ENCODE measurements at places on chromosomes 6 and 20. TPM values are rescaled to one million over a fixed set of nuclear protein-coding genes. Genes with fewer than 3 reads are reported as not detected.

The MYCT1 gene
- total RNA-seq, result under 0.01 TPM

The NRN1 gene
- under 0.01 TPM for total RNA-seq

The PPP1R18 gene
- total RNA-seq, result 44.4 TPM

GRCh38 chr6:35086282-35086632, 54.9 kb downstream of the TCP11 start:
- DNase-seq, result no peak

- no peak for DNase-seq
These were observed 93.4 kb downstream of the ZMYND8 start for GRCh38 chr20:47263080-47263464.

DNA sequence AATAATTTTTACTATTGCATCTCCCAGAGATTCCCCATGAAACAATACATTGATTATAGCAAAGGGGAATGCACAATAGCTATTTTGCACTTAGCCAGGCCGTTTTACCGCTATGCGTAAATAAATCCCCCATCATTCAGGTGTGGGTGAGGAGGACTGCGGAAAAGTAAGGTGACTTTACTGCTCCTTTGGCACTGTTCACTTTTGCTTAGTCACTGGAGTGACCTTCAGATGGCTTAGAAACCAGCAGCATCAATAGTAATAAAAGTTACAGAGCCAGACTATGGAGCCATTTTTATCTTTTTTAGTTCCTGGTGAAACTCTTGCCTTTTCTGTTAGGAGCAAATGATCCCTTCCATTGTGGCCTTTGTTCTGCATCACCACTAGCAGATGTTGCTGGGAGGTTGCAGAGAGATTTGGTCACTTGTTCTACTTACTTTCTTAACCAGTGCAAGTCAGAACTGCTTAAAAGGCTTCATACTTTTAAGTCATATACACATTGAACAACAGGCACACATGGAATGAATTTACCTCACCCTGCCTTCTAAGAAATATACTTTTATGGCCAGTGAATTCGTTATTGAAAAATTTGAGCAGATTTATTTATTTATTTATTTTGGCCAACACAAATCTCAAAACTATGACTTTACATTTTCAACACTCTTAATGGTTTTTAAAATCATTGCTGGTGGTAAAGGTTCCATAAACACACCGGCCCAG, 12.1 kb upstream of the BTBD3 start:
- no peak for DNase-seq

DNA sequence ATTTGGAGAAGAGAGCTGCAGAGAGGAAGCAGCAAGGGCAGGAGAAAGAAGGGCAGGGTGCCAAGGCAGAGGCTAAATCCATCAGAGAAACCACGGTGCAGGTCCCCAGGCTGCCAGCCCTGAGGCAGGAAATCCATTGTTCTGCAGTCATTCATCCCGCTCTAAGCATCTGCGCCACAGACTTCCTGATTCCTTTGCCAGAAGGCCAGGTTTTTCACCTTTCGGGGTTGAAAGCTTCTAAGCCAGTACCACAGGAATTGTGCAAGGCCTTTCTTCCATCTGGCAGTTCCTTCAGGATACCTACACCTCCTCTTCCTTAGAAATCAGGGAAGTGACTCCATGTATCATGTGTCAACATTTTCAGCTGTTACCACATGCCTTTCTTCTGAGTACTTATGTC, 45.6 kb downstream of the ADGRF5 start:
- DNase-seq, result peak; percentile 99

The SYCP2 gene
- 0.51 TPM for total RNA-seq

- peak; percentile 17 for DNase-seq
These were observed 117.4 kb downstream of the VEGFA start for GRCh38 chr6:43887340-43887858.
